ENCODE measurements at places on chromosomes 3 and 15.

DNA sequence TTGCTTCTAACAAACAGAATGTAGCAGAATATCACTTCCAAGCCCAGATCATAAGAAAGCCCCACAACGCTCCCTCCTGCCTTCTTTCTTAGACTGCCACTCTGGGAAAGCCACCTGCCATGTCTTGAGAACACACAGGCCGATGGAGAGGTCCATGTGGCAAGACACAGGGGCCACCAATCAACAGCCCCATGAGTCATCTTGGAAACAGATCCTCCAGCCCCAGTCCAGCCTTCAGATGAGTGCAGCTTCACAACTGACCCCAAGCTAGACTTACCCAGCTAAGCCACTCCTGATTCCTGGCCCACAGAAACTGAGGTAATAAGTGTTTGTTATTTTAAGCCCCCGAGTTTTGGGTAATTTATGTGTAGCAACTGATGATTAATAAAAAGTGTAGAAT is 39.7 kb downstream of the PTH1R start:
- no peak for DNase-seq

GRCh38 chr3:8512234-8512633 is 10.6 kb downstream of the LMCD1 start:
- DNase-seq = no peak

DNA sequence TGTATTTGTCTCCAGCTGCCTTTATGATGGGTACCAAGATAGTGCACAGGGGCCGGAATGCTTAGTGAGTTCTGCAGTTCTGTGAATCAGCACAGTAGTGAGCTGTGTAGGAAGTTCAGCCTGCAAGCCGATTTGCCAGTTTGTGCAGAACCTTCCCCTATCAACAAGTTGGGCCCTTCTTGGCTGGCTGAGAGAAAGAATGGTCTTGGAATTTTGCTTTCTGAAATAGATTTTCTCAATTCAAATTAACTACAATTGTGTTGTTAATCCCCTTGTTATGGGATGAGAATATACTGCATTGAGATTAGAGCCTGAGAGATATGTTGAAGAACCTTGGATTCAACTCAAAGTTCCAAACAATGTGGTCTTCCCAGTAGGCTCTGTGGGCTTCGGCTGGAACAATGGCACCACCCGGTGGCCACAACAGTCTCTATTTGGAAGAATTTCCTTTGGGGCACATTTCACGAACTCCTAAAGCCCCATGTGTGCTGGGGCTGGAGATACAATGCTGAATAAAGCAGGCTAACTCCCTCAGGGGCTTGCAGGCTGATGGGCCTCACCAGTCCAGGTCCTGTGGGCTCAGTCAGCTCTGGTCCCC is 59.1 kb downstream of the TRIM42 start:
- DNase-seq = peak; percentile 49

DNA sequence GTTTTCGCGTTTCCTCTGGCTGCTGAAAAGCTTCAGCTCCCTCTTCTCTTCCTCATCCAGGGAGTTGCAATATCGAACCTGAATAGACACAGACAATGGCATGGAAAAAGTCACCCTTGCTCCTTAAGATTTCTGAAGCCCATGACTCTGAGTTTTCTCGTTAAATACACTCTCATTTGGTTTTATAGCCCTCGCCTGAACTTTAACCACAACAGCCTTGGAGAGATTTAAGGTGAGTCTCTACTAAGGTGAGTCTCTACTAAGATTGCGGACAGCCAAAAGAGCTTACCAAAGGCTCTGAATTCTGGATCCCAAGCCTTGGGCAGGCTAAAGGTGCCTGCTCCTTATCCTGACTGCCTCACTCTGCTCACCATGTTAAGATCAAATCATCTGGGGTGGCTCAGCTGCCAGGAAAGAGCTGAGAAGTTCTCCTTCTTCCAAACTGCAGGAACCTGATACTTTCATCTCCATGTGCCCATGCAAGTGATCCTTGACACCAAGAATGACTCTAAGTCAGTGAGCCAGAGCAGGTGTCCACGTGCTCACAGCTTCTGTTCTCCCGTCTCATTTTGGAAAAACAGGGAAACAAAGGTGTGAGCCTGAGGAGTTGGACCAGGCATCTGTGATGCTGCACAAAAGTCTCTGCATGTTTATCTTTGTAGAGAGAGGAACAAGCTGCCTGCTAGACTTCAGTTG is 65.1 kb downstream of the PRICKLE2 start:
- no peak for DNase-seq

DNA sequence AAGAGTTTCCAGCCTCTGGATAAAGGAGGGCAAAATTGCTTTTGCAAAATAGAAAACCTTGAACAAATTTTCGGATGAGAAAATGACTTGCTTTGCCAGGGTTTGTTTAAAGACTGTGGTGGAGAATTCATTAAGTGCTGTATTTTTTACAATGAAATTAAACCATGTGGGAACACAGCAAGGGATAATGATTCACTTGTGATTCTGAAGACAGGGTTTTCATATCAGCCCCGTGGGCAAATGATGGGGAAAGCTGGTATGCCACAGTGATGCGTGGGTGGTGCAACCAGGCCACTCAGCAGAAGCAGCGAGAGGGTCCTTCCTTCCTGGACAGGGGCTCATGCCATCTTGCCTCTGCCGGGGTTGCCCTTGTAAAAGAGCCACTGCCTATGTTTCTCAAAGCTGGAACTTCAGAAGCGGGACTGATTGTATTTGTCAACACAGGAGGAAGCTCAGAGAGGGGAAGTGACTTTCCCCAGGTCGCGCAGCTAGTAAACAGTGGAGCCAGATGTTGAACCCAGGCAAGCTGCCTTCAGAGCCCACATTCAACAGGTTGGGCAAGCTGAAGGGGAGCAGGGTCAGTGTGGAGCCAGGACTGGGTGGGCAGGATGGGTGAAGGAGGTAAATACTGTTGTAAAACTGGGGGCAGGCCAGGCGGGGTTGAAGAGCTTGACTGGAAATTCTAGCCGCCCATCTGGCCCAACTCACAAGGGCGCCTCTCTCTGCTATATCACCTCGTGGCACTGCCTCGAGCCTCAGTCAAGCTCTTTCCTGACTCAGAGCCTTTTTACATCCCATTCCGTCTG is 79.1 kb downstream of the TOP2B start:
- no peak for DNase-seq

GRCh38 chr3:46695177-46695961 is 1.9 kb upstream of the ALS2CL start:
- DNase-seq = peak; percentile 91

- DNase-seq = peak; percentile 98
Measured at GRCh38 chr3:194736277-194736895, 50.7 kb downstream of the FAM43A start.

DNA sequence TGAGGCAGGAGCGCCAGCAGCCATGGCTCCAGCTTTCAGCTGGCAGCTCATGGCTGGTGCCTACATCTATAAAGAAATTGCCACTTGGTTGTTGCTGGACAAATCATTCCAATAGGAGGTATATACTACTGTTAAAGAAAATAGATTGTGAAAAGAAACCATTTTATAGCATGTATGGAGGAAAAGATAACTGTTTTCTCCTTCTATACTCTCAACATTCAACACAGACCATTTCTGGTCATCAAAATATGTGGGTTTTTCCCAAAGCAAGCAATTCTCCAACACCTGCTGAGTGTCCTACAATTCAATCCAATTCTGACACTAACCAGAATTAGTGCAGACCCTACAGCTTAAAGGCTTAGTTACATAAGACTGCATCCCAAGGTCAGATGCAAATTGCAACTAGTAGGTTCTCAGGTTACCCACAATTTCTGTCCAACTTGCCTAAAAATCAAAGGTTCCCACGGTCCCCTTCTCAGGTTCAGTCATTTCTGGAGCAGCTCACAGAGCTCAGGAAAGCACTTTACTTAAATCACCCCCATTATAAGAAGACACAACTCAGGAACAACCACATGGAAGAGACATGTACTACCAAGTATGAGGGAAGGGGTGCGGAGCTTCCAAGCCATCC is 42.4 kb upstream of the STRIT1 start:
- no peak for DNase-seq

GRCh38 chr3:112333002-112333380 is at the start of gene CD200:
Gene CD200, plus strand, starts transcription at chr3:112333156. Its CDS starts 57 bp downstream, at chr3:112333213.
- DNase-seq = peak; percentile 64

DNA sequence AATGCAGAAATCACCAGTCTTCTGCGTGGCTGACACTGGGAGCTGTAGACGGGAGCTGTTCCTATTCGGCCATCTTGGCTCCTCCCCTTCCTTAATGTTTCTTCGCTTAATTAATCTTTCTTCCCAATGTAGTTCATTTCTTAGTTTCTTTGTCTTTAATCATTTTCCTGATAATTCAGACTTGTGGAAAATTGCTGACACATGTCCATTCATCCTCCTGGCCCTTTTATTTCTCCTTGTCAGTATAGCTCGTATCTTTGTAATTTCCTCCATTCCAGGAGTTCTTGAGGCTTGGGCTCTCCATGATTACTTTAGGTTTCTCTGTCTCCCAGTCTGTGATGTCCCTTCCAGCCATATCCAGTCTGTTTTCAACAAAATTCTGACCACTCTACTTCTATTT is 98.7 kb downstream of the UBE2E2 start:
- DNase-seq = no peak

GRCh38 chr3:25056036-25056755 is 371.9 kb upstream of the RARB start:
- no peak for DNase-seq

DNA sequence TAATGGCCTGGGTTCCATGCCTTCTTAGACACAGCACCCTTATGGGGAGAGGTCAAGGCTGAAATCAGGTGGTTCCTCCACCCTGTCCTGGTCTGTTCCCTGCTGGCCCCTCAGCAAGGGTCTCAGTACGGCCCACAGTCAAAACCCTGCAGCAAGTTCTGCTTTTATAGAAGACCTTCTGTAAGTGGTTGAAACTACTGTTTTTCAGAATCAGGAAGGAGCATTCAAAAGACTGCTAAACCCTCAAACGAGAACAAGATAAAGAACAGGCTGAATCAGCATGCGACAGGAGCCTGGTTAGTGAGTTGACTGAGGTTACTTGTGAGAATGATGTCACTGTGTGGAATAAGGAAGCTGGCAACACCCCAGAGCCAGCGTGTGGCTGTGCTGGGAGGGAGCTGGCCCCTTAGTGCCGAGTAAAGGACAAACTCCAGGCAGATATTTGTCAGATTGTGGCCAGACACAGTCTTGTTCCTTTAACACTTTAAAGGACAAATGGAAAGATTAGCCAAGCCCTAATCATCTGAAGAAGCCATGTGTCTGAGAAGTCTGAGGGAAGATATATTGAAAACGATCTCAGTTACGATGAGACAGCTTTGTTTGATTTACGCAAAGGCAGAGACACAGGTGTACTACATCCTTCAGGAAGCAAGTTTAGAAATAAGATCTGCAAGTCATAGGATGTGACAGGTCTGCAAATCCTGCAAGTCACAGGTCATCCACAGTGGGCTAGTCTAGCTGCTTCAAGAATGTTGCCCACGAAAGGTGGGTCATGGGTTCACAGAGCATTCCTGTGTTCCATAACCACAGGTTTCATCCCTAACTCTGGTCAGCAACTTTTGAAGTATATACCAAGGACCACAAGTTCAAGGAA is 54.0 kb downstream of the B3GNT5 start:
- peak; percentile 97 for DNase-seq

DNA sequence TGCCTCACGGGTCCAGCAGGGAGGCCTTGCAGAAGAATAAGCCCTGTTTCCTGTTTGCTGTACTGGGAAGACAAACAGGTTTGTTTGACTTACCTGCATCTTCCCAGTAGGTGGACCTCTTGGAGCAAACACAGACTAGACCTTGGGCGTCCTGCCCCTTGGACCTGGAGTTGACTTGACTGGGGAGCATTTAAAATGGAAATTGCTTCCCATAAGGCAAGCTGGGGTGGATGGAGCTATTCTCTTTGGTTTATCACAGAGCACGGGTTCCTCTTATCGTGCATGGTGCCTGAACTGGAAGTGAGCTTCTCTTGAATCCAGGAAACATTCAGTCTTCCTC is 151.4 kb downstream of the RPLP1 start:
- no peak for DNase-seq

DNA sequence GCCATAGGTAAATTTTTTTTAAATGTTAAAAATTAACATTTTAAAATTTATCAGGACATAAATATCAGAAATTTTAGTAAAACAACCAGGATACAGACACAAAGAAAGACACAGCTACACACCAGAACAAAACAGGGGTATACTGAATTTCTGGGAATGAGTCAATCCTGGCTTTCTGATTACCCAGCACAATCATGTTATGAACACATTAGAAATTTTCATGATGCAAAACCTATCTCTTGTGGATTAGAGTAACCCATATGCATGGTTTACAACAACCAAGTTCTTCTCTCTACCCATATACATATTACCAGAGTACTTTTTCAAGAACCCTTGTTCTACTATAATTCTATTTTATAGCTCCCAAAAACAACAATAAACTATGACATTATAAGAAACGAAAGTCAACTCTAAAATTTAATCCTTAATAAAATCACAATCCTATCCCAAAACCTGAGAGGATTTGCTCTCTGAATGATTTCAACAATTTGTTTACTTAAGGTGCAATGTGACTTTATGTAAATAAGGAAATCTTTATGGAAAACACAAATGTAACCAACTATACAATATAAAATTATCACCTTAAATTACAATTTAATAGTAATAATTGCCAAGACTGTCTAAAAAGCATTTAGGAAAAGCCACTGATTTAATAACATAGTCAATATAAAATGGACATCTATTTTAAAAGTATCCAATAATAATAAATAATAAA is 184.5 kb downstream of the TBC1D5 start:
- DNase-seq = no peak

DNA sequence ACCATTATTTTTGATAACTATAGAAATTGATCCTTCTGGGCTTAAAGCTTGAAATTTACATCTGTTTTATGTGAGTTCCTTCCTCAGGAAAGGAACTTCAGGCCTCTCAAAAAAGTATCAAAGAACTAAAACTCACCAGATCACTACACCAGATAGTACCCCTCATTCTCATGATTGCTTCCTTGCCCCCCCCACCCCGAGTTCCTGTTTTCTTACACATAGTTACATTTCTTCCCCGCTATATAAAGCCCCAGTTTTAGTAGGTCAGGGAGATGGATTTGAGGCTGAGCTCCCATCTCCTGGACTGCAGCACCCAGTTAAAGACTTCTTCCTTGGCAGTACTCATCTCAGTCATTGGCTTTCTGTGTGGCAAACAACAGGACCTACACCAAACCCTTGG is 80.3 kb upstream of the HRH1 start:
- DNase-seq = no peak

DNA sequence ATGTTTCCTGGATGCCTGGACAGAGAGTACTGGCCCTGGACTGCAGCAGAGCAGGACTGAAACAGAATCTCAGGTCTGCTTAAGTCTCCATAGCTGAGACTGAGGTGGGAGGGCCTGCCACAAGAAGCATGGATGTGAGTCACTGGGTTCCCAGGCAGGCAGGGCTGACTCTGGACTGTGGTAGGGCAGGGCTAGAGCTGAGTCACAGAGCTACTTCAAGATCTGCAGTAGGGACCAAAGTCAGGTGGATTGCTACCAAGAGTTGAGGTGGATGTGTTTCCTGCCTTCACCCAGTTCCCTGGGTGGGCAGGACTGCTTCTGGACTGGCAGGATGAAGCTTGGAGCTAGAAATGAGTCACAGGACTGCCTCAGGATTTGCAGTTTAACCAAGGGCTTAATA is 282.9 kb downstream of the AGBL1 start:
- DNase-seq = no peak
